ENCODE measurements at places on chromosomes 4 and X.

DNA sequence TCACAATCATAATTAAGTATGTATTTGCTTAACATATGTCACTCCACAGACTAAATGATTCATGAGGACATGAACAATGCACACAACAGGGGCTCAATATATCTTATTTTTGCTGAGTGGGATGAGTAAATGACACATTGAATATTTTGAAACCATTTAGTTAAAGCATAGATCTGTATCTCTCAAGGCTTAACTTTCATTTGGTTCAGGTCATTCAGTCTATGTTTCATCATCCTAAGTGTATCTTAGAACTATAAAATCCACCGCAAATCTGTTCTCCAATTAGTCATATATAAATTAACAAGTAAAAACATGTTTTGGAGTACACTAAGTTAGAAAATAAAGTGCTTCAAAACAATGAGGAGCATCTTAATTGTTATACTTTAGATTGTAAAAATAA lies 45.8 kb downstream of the AREG start:
- no peak for DNase-seq

DNA sequence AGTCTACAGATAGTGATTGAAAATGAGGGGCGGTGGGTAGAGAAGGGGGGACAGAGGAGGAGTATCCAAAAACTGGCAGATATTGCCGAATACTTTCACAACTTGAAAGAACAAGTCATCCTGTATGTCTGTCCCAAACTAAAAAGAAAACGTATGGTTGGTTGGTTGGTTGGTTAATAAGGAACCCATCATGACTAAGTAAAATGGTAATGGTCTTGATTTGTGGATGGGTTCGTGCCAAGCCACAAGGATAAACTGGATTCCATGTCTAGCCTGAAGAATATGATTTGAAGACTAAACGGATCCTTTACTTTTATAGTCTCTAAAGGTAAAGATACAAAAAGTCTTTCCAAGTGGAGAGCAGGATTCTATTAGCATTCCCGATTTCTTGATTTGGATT lies 208.4 kb downstream of the DCLK2 start:
- DNase-seq: no peak

DNA sequence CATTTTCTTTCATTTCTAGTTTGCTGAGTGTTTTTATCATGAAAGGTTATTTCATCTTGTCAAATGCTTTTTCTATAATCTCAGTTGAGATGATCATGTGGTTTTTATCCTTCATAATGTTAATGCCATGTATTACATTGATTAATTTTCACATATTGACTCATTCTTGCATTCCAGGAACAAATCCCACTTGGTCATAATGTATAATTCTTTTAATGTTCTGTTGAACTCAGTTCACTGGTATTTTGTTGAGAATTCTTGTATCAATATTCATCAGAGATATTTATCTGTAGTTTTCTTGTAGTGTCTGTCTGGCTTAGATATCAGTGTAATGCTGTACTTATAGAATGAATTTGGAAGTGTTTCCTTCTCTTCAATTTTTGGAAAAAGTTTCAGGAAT lies 16.7 kb upstream of the LHFPL1 start:
- no peak for DNase-seq

- DNase-seq: no peak
These were observed 28.1 kb upstream of the RASGEF1B start for GRCh38 chr4:81499840-81500239.

GRCh38 chrX:74049126-74049525 lies 254.9 kb upstream of the ZCCHC13 start:
- no peak for DNase-seq

Measured in left hindlimb (tissue), 1 donor.